ENCODE measurements at places on chromosomes 16 and 17.

- DNase-seq, result no peak
Observed at GRCh38 chr17:82003411-82004381, 19.0 kb downstream of the CENPX start.

DNA sequence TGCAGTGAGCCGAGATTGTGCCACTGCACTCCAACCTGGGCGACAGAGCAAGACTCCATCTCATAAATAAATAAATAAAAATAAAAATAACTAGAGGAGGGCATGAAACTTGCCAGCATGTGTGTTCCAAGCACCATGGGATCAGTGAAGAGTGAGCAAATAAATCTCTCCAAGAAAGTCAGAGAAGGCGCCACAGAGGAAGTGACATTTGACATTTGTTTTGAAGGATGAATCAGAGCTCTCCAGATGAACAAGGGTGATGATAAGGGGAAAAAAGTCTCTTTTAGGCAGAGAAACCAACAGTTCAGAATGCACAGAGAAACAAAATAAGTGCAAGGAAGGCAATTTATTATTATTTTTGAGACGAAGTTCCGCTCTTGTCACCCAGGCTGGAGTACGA is 50.3 kb downstream of the IST1 start:
- DNase-seq, result no peak

GRCh38 chr17:80804466-80804865 is 187.2 kb upstream of the CHMP6 start:
- DNase-seq, result no peak

DNA sequence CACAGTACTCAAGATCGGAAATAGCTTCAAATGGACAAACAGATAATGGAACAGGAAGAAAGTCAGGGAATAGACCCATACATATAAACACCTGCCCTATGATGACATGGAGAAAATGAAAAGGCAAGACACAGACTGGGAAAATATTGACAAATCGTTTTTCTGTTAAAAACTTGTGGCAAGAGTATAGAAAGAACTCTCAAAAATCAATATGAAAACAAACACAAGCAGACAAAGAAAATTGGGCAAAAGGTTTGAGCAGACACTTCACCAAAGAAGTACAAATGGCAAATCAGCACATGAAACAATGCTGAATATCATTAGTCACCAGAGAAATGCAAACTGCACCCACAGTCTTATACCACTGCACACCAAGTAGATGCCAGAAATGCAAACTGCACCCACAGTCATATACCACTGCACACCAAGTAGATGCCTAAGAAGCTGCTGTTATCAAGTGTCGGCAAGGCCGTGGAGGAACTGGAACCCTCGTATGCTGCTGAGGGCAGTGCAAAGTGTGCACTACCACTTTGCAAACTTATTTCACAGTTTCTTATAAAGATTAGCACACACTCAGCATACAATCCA is 123.5 kb upstream of the CHMP6 start:
- DNase-seq, result no peak

- no peak for DNase-seq
Observed at GRCh38 chr17:54426296-54426886, 474.3 kb upstream of the TOM1L1 start.

- DNase-seq, result no peak
Observed at GRCh38 chr17:41959030-41959335, 7.6 kb upstream of the CNP start.

DNA sequence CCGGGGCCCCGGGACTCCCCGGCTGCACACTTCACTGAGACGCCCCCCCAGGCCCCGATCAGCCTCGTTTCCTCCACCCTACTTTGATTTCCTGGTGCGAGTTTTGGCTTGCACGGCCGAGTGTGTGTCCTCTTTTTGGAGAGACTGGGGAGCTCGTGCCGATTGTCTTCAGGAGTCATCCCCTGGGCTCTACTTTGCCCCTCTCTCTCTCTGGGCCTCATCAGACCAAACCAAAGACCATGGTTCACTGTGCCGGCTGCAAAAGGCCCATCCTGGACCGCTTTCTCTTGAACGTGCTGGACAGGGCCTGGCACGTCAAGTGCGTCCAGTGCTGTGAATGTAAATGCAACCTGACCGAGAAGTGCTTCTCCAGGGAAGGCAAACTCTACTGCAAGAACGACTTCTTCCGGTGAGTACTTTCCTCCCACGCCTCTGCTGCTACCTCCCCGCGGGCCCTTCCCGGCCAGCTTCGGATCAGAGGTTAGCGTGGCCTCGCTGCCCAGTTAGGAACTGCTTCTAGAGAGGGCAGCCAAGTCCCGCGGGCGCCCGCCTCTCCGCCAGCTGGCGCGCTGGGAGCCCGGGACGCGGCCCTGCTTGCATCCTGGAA is 787 bp downstream of the LHX1 start:
- no peak for DNase-seq

- DNase-seq, result peak; percentile 2
Observed at GRCh38 chr16:22670551-22671041, 143.4 kb upstream of the HS3ST2 start.

DNA sequence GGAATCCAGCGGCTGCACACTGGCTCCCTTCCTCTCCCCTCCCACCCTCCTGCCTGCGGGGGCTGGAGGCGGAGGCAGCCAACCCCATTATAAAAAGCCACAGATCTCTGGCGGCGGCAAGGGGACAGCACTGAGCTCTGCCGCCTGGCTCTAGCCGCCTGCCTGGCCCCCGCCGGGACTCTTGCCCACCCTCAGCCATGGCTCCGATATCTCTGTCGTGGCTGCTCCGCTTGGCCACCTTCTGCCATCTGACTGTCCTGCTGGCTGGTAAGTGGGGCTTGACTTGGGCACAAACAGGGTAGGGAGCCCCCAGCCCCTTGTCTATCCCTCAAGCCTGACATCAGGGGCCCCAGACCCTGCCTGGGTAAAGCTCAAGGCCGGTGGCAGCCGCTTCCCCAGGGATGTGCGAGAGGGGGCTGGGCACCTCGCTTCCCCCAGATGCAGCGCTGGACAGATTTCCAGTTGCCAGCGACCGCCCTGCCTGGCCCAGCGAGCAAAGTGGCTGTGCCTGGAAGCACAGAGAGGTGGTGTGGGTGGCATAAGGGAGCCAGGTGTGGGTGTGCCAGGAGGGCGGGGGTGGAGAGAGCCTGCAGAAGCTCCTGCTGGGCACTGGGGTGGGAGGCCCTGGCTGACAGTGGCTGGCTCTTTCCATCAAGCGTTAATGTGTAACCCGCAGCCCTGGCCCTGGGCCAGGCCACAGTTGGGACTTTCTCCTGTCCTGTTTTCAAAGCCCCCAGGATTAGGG is at the start of gene CX3CL1:
Gene CX3CL1 (plus strand): TSS at position 119 of the 745 bp plus-strand sequence. CDS start 79 bp downstream, at position 198.
- no peak for DNase-seq

DNA sequence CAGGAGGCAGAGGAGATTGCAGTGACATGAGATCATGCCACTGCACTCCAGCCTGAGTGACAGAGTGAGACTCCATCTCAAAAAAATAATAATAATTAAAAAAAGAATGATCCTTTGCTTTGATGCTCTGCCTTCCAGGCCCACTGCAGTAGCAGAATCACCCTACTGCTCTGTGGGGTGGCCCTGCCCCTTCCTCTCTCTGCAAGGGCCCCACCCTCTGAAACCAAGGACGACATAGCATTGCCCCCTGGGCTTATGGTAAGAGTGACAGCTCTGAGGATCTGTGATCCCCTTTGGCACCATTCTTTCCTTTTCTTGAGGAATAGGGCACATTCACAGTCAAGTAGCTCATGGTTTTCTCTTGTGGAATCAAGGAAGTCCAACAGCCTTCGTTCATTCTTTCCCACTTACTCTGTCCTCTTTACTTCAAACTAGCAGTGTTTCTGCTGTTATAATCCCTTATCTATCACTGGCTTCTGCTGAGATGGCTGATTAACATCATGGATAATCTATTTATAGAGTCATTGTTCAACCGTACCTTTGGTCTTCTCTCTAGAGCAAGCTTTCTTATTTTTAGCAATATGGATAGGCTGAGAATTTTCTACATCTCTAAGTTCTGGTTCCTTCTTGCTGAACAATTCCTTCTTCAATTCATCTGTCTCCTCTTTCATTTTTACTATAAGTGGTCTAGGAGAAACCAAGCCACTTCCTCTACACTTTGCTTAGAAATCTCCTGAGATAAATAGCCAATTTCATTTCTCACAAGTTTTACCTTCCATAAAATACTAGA is 14.1 kb downstream of the RAD51C start:
- DNase-seq, result no peak

- no peak for DNase-seq
Observed at GRCh38 chr16:22329199-22329695, 32.0 kb downstream of the POLR3E start.

DNA sequence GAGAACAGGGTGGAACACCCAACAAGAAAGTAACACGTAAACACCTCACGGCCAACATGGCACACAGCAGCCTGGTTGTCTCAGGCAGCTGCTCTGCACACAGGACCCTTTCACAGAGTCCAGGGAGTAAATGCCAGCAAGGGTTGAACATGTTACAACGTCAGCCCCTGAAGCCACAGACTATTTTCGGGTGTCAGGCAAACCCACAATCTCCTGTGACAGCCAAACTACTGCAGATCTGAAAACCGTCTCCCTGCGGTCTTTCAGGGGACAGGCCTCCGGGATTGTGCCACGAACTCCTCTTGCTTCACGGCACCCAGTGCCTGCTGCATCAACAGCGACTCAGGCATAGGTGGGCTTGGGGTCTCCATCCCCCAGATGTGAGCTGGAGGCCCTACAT is 127.7 kb downstream of the XYLT1 start:
- peak; percentile 18 for DNase-seq

DNA sequence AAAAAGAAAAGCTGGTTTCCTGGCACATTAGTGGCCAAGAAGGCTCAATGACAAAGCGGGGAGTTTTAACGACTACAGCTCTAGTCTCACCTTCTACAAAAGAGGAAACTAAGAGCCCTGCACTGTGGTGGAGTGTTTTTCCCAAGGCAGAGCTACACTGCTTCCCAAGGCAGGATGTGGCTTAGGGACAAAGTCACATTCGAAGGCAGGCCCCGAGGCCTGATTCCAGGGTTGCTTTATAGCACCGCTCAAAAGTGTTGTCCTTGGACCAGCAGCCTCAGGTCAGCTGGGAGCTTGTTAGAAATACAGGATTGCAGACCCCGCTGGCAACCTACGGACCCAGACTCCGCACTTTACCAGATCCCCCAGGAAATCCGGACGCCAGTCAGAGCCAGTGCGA is 23.8 kb downstream of the TMEM92 start:
- no peak for DNase-seq

GRCh38 chr17:57305908-57306504 is 49.7 kb downstream of the MSI2 start:
- DNase-seq, result no peak

- no peak for DNase-seq
Observed at GRCh38 chr16:30026449-30026848, 3.5 kb downstream of the C16orf92 start.

GRCh38 chr16:26988186-26988585 is 78.5 kb upstream of the C16orf82 start:
- DNase-seq, result no peak

GRCh38 chr17:36858119-36859002 is 78.9 kb upstream of the LHX1 start:
- no peak for DNase-seq

GRCh38 chr16:74607962-74608356 is 1.0 kb upstream of the GLG1 start:
- DNase-seq, result no peak

GRCh38 chr17:4482338-4483011 is 16.2 kb upstream of the SPNS2 start:
- no peak for DNase-seq

DNA sequence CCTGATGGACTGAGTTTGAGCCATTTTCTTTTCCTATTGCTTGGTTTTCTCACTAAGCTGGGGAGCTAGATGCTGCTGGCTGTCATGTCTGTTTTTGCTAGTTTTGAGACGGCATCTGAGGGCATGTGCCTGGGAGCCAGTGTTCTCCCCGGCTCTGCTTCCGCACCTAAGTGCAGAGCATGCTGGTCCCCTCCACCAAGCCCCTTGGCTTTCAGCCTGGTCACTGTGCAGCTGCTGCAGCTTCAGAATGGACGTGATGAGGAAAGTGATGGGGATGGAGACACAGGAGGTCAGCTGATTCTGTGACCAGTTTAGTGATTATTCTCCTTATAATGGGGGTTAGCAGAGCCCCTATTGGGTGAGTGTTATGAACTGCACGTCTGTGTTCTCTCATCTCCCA is 28.5 kb downstream of the DNAH17 start:
- DNase-seq, result no peak

DNA sequence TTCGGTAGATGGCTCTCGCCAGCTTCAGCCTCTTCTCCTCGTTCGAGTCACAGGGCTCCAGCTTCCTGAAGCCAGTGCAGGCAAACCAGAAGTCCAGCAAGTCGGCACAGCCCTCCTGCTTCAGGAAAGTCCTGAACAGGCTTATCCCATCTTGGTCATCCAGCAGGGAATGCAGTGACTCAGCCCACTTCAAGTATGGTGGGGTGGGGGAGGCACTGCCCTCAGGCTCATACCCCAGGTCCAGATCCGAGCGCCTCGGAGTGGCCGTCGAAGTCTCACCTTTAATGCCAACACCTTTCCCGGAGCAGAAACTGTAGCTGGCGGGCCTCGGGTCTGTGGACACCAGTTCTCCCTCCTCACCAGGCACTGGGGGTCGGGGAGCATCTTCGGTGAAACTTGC is 5.9 kb downstream of the AXIN1 start:
- DNase-seq, result no peak

DNA sequence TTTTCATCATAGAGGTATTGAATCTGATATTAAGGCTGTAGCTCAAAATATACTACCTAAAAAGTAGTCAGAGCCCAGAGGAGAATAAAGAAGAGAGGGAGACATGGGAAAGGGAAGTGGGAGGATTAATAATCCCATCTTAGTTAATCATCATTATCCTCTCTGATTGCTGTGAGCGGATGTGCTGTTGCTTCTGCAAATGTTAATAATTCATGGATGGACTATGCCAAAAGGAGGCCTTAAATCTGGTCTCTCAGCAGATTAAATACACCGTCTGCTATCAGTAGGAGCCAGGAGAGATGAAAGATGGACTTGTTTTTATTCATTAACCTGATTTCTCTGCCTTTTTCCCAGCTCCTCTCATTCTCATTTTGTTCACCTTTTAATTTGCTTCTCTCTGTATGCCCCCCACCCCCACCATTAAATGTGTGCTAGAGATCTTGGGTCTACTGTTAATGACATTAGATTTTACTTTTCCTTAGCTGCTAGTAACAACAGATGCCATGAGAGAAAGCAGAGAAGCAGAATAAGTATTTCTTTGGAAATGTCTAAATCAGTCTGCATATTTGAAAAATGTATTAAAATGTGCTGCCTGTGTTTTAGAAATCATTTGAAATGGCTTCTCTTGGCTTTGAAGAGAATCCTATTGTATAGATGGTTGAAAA is 44.2 kb downstream of the NUP93 start:
- DNase-seq, result no peak

- DNase-seq, result no peak
Observed at GRCh38 chr17:63991611-63992010, 6.5 kb upstream of the PRR29 start.

All from activated T-cell treated with anti-CD3 and anti-CD28 coated beads for 48 hours (primary cell).